ENCODE measurements at places on chromosomes 12 and 14.

DNA sequence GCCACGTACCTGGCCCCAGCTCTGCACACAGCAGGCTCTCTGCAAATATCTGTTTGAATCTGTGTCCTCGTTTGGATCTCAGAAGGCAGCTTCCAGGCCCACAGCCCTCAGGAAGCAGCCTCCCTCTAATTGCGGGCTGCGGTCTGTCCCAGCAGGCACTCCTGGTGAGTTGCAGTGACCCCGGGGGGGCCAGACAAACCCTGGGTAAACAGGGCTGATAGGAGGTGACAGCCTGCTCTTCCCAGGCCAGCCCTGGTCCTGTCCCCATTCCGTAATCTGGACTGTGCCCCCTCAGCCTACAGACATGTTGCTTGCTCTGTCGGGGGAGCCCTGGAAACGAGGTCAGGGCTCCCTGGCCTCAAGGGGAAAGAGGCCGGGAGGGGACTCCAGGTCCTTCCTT is 2.0 kb downstream of the FOXN4 start:
- no peak for DNase-seq

GRCh38 chr12:89391726-89392336 is 39.5 kb upstream of the DUSP6 start:
- DNase-seq = no peak

GRCh38 chr12:123474485-123475245 is 16.7 kb downstream of the SNRNP35 start:
- no peak for DNase-seq

DNA sequence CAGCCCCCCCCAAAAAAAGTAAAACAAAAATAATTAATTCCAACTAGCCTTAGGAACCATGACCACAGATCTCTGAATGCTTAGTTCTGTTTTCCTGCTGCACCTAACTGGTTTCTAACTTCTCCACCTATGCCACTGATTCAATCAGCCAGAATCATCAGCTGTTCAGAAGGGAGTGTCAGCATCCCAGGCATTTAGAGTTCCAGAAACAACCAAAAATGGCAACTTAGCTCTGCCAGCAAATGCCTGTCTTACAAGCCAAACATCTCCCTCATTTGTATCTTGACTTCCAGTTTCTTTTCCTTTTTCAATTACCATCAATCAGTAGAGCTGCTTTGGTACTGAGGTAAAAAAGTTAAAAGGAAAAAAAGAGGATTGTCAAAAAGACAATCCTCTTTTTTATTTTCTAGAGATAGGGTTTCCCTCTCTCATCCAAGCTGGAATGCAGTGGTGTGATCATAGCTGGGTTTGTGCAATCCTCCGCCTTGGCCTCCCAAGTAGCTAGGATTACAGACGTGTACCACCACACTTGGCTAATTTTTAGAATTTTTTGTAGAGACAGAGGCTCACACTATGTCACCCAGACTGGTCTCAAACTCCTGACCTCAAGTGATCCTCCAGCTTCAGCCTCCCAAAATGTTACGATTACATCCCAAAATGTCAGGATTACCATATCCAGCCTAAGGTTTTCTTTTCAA is 45.2 kb upstream of the ISM2 start:
- no peak for DNase-seq

DNA sequence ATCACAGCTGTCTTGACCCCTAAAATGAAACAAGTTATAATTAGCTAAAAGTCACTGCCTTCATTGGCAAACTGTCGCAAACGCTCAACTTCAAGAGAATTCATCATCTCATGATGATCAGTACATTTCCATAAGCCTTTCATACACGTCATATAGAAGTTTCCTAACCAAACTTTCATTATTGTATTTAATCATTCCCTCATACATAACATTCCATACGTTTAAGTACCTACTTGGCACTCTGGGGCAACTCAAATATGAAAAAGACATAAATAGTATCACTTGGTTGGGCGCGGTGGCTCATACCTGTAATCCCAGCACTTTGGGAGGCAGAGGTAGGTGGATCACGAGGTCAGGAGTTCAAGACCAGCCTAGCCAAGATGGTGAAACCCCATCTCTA is 12.4 kb upstream of the PPP2R5E start:
- DNase-seq = no peak

DNA sequence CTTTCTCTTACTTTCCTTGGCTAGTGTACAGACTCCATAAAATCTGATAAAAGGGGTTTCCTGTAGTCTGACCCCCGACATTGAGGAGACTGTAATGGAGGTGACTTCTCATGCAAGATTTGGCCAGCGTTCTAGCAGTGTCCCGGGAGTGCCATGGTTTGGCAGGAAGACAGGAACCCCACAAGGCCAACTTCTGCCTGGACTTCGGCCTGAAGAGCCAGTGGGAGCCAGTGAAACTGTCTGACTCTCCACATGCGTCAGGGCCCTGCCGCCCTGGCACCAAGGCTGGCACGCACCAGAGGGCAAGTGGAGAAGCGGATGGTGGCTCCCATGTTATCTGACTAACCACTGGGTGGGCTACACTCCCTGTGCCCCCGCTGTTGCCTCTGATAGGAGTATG is 70.5 kb downstream of the TMEM260 start:
- DNase-seq = no peak

DNA sequence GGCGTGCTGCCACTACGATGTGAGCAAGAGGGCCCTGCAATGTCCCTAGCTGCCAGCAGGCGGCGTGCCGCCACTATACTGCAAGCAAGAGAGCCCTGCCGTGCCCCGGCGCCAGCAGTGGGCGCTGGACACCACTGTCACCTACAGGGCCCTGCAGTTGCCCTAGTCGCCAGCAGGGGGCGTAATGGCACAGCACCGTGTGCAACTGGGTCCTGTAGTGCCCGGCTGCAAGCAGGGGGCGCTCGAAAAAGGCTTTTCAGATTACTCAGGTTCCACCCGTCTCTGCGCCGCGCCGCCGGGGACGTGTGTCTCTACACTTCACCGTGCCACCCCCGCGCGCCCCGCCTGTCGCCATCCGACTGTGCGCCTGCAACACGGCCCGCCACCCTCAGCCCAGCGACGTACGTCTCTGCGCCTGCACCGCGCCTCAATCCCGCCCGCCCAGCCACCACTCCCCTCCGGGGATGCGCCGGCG is 1356.9 kb downstream of the TMEM121 start:
- no peak for DNase-seq

Data from H1 (cell line).